ENCODE measurements at places on chromosomes 16 and 17.
A peak's percentile ranks its signal among the peaks of the same experiment; 100 is the strongest.

- no peak for DNase-seq
These were observed 27.0 kb downstream of the AXIN1 start for GRCh38 chr16:325375-326145.

DNA sequence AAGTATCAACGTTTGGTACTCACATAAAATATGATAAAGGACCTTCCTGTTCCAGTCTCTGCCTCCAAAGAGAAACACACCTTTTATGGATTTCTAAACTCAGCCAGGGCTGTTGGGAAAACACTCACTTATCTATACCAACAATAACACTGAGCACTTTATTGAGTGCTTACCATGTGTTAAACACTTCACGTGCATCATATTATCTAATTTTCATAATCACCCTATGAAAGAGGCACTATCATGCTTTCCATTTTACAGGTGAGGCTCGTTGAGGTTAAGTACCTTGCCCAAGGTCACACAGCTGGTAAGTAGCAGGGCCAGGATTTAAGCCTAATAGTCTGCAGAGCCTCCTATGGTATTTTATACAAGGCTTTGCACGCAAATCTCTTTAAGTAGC lies 251.5 kb upstream of the SOX9 start:
- no peak for DNase-seq

DNA sequence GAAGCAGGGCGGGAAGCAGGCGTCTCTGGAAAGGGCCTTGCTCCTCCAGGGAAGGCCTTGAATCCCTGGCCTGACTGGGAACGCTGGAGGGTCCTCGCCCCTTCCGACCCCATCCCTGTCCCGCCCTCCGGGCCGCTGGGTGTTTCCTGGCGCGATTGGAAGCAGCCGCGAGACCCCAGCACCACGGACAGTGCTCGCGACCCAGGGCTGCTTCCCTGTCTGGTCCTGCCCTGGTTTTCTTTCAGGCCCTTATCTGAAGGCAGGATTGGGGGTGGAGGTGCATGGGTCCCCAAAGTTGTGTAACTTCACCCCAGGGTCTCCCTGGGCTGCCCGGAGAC lies 2.1 kb downstream of the MGAT5B start:
- no peak for DNase-seq

- peak; percentile 57 for DNase-seq
These were observed 28.8 kb downstream of the DYNLRB2 start for GRCh38 chr16:80569440-80570105.

- no peak for DNase-seq
These were observed 6.8 kb downstream of the KRT37 start for GRCh38 chr17:41417576-41418015.

DNA sequence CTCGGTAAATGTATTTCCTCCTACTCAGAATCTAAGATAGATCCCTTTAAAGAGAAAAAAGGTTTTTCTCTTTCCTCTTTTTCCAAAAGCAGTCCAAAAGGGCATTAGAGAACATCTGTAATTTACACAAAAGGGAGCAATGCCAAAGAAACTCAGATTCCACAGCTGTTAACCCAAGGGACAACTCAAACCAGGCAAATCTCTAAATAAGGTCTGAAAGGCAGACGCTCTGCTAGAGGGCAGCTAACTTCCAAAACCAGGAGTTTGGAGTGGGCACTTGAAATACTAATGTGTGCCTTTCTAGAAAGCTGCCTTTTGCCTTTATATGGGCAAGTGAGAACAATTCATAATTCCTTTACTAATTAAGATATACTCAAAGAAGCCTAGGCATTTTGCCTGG lies 435.7 kb downstream of the ZFHX3 start:
- no peak for DNase-seq

DNA sequence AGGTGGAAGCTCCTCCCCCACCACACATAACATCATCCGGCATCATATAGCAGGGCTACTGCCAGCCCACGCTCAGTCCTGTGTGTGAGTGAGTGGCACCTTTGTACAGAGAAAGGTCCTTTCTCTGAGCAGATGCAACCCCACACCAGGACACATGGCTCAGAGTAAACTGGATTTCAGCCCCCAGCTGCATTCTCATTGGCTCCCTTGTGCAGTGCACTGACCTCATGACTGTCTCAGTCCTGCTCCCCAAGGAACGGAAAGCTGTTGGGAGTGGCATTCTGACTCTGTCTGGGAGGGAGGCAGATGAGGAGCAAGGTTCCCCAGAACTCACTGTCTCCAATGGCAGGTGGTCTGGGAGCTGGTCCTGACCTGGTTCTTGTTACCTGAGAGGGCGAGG lies 244.1 kb downstream of the PHKB start:
- DNase-seq = no peak

DNA sequence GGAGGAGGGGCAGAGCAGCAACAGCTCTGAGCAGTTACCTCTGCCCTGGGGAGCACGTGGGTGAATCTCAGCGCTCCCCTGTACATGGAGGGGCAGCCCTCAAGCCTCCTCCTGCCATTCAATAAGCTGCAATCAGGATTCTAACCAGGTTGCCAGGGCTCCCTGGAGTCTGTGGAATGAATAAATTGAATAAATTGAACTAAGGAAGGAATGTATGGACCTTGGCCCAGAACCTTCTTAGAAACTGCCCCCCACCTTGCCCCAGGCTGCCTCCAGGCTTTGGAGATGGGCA lies 1.6 kb upstream of the CDH16 start:
- DNase-seq = no peak

DNA sequence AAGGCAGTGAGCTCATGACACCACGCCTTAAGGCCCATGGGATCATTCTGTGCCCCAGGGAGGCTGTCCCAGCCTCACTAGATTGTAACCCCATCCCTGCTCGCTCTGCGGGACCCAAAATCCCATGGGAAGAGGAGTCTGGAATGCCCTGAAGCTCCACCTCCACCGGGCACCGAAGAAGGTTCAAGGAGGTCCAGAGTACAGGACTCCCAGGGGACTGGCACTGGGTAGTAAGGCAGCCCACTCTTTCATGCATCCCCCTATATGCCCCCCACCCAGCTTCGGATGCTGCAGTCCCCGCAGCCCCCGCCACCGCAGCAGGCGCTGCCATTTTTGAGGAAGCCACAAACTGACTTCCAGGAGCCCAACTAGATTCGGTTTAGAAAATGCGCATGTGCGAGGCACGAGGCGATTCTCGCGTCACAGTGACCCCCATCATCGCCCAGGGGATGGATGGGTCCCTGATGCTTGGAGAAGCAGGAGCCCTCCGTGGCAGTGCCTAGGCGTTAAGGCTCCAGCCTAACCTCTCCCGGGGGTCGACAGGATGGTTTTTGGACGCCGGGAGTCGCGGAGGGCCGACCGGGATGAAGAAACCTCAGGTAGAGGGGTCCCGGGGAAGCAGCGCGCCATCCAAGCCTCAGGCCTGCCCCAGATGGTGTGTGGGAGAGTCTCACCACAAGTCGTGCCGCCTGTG lies 1681.0 kb downstream of the TP53TG3F start:
- no peak for DNase-seq

DNA sequence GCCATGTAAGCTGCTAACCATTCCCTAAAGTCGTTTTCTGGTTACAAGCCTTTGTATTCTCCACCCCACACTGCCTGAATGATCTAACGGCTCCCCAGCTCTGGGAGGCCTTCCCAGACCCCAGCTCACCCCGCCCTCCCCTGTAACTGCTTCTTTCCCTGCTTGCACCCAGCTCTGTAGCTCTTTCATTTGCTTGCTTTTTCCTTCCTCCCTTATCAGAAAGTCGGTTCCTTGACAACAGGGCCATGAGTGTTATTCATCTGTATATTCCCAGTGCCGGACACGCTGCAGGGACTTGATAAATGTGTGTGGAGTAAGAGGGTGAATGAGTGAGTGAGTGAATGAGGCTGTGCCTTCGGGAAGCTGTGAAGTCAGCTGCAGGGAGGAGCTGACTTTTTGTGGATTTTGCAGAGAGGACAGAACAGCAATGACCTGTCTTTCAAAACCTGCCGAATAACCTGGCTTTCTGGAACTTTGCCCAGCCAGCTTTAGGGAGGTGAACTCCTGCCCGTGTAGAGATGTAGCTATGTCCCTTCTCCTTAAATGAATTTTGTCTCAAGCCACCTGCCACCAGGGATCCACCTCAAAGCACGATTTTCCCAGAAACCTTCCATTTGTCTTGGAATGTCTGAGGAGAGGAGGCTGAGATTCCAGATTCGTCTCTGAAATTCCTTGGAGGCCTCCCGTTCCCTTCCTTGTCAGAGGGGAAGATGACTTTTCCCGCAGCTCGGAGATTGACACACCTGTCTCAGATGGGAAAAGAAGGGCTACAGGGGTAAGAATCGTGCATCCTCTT lies 20.0 kb upstream of the CACNG4 start:
- DNase-seq = no peak

GRCh38 chr16:6484935-6485334 lies 847.7 kb upstream of the RBFOX1 start:
- no peak for DNase-seq

DNA sequence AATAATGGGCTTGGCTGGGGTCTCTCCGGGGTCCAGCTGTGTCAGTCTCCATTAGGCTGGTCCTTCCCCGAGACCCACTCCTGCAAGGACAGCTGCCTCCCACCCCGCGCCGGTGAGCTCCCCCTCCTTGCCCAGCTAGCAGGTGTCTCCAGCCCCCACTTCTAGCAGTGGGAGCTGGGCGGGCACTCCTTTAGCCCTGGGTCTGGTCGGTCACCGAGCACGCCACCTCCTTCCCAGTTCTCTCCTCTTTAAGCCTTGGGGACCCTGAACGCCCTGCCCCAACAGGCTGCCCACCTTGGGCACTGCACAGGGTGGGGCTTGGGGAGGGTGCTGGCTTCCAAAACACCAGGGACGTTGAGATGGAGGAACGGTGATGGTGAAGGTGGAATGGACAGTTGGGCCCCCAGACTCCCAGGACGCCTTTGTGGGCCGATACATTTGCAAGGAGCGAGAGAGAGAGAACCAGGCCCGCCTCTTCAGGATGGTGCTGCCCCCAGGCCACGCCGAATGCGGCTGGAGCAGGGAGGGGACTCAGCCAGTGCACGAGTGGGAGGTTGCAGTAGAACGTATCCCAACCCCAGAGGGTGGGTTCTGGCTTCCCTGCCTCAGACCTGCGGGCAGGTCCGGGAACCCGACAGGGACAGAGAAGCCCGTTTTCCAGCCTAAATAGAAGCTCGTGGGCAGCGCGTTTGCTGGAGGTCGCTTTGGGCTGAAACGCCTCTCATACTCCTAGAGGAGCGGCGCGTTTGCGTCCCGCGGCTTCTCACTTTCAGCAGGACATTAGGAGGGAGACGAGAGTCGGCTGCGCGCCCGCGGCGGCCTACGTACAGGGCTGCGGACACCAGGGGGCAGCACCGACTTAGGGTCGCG lies 10.7 kb downstream of the TBX2 start:
- DNase-seq = peak; percentile 69

All from stimulated activated CD4-positive, alpha-beta T cell treated with anti-CD3 and anti-CD28 coated beads, Interleukin-1b, Interleukin-23, amount 100 ng/mL, for 4 hours (primary cell).